ENCODE measurements at places on chromosomes 5 and 9.
A peak's percentile ranks its signal among the peaks of the same experiment; 100 is the strongest.

- peak; percentile 90 for DNase-seq
These were observed 2.5 kb upstream of the CDK9 start for GRCh38 chr9:127783111-127784008.

- no peak for DNase-seq
These were observed 288.6 kb upstream of the DAB2 start for GRCh38 chr5:39713250-39713916.

- DNase-seq, result no peak
These were observed 233.8 kb downstream of the GADD45G start for GRCh38 chr9:89838621-89839020.

DNA sequence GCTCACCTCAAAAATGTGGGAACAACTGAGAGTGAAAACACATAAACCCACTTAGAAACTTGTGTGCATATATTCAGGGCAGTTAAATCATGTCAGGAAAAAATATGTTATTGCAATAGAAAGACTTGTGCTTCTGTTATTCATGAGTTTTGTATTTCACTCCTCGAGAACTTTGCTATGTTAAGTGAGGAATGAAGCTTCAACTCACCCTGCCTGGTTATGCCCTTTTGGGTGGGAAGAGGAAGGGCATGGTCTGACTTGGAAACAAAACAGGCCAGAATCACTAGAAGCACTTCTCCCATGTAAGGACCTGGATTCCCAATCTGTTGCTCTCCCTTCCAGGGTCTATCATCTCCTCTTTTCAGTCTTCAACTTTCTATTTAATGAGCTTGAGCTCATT, 14.5 kb downstream of the SLC27A6 start:
- no peak for DNase-seq

DNA sequence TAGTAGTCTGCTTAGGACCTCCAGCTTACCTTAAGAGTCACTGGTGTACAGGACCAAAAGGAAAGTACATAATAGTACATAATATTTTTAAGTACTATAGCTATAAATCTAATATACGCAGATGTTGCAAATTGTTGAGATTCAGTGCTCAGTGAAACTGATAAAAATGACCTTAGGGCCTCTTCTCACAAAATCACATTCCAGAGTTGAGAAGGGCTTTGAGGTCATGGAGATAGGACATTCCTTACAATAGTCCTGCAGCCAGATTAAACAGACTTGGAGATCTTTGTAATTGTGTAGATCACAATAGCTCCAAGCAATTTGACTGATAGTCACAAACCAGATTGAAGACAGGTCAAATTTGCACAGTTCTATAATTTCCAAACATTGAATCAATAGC, 37.7 kb upstream of the PCSK1 start:
- no peak for DNase-seq

GRCh38 chr9:131525643-131526565, 5.2 kb downstream of the UCK1 start:
- no peak for DNase-seq

GRCh38 chr9:126367139-126367538, 40.5 kb downstream of the MVB12B start:
- DNase-seq, result no peak

DNA sequence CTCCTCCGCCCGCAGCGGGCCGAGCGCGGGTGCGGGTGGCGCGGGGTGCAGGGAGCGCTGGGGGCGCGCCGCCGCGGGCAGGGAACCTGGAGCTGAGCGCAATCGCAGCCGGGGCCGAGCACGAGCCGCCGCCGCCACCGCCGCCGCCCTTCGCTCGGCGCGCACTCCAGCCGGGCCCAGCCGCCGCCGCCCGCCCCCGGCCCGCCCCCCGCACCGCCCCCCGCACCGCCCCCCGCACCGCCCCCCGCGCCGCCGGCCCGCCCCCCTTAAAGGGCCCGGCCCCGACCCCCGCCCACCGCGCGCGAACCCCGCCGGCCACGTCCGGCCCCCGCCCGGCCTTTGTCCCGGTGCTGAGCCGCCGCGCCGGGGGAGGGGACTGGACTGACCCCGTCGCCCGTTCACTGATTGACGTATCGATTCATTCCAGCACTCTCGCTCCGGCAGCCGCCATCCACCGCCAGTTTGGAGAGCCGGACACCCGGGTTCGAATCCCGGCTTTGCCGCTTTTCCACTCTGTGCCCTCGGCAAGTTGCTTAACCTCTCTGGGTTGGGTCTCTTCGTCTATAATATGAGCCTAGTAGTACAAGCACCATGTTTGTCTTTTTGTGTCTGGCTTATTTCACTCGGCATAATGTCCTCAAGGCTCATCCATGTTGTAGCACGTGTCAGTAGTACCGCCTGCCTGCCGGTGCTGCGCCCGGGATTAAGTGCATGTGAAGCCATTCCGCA, at the start of gene SH3PXD2B:
SH3PXD2B (minus strand) TSS at position 168 of the 729 bp plus-strand sequence. CDS start 173 bp downstream, outside the sequence.
- DNase-seq, result peak; percentile 31

DNA sequence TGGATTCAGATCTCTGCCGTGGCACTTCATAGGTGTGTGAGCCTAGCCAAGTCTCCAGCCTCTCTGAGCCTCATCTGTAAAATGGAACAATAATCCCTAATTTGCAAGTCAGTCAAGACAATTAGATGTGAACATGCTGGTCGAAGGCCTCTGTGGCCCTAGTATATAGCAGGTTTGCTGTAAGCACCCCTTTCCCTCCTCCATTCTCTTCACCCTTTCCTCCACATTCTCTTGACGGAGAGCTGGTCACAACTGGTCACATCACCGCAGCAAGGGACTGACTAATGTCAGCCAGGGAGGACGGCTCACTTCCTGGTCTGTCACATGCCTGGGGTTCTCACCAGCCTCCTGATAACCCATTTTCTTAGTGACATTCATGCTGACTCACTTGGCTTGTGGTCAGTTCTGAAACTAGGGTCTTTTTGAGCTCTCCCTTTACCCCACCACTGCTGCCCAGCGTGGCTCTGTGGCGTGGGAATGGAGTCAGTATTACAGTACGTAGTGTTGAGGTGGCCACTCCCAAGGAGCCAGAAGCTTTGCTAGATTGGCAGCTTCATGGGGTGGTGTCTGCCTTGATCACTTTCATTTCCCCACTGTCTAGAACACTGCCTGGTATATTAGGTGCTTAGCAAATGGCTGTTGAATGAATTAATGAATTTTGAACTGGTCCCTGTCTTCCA, 47.8 kb downstream of the ERGIC1 start:
- DNase-seq, result peak; percentile 40

- no peak for DNase-seq
These were observed 23.7 kb upstream of the PRDM12 start for GRCh38 chr9:130640681-130641080.

- DNase-seq, result no peak
These were observed 208.0 kb downstream of the PAPPA start for GRCh38 chr9:116361547-116361946.

GRCh38 chr9:12351293-12352044, 341.7 kb upstream of the TYRP1 start:
- no peak for DNase-seq

GRCh38 chr5:28414619-28415018, 1376.2 kb upstream of the CDH9 start:
- DNase-seq, result no peak

DNA sequence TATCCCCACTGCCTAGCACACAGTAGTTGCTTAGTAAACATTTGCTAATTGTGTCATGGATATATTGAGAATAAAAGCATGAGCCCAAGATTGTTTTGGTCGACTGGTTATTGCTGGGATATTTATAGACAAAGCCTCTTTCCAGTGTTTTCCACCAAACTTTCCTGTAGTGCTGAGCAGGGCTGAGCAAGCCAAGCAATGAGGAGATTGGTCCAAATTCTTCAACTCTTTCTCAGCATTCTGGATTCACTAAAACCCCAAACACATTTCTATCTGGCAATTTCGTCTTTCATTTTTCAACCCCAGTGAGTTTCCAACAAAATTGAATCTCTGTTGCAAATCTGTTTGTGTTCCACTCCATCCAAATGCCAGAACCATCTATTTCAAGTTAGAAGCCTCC, 31.9 kb upstream of the TARS1 start:
- no peak for DNase-seq

GRCh38 chr9:120918931-120919842, 7.4 kb downstream of the TRAF1 start:
- DNase-seq, result peak; percentile 26

DNA sequence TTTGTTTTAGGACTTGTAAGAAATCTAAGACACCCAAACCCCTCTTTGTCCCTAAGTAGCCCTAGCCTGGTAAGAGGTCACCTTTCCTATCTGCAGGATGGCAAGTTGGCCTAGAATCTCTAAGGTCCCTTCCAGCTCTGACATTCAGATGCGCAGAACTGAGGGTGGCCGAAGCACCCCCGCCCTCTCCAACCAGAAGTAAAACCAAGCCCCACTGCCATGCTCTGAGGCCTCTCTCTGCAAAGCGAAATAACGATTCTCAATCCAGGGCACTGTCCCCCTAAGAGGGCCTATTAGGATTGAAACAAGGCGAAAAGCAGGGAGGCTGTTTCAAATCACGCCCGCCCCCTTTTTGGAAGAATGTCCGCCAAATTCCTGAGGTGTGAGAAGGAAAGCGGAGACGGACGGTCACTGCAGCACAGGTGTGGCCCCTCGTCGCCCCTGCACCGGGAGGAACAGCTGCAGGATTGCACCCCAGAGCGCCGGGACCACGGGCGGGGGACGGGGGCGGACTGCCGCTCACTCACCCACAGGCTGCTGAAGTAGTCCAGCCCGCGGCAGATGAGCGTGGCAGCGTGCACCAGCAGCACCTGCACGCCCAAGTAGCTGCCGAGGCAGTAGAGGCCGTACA, 824 bp downstream of the TMEM245 start:
- DNase-seq, result no peak

DNA sequence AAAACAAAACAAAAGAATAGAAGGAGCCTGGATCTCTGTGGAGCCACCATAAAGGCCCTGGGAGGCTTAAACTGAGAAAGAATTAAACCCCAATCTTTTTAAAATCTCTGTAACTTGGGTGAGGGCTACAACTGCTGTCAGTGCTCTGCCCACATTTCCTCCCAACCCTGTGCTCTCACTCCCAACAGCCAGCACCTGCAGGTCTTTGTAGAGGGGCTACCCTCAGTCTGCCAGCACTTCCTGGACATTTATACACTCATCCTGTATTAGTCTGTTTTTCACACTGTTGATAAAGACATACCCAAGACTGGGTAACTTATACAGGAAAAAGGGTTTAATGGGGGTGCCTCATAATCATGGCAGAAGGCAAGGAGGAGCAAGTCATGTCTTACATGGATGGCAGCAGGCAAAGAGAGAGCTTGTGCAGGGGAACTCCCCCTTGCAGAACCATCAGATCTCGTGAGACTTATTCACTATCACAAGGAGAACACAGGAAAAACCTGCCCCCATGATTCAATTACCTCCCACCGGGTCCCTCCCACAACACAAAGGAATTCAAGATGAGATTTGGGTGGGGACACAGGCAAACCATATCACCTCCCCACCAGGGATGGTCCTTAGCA, 47.4 kb downstream of the SCAI start:
- no peak for DNase-seq

GRCh38 chr5:72653586-72653985, 146.4 kb upstream of the ZNF366 start:
- DNase-seq, result no peak

DNA sequence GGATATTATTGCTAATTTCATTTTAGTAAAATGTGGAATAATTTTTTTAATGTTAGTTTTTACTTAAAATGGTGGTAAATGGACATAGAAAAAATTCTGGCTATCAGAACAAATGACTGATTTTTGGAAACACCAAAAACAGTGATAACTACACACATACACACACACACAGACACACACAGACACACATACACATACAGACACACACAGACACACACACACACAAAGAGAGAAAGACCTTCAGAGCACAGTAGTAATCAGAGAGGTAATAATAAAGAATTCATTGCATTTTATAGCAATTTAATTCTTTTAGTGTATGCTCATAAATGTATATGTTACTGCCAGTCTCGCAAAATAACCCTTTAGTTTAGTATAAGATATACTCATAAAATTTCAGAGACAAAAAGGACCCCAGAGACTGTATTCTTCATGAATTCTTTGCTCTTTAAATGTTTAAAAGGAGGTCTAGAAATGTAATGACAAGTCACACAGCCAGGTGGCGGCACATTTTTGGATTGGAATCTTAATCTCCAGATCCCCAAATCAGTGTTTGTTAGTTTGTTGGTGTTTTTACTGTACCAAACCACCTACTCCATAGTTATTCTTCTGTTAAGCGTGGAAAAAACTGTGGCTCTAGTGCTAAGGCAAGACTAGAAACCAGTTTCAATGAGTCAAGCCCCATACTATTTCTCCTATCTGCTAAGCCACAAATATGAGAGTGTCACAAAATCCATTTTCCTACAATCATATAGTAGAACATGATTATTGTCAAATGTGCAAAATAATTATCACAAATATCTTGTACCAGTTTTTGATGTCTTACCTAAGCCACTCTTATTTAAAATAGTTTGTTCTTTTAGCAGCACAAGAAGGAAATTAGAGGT, 109.9 kb downstream of the EDIL3 start:
- DNase-seq, result no peak

DNA sequence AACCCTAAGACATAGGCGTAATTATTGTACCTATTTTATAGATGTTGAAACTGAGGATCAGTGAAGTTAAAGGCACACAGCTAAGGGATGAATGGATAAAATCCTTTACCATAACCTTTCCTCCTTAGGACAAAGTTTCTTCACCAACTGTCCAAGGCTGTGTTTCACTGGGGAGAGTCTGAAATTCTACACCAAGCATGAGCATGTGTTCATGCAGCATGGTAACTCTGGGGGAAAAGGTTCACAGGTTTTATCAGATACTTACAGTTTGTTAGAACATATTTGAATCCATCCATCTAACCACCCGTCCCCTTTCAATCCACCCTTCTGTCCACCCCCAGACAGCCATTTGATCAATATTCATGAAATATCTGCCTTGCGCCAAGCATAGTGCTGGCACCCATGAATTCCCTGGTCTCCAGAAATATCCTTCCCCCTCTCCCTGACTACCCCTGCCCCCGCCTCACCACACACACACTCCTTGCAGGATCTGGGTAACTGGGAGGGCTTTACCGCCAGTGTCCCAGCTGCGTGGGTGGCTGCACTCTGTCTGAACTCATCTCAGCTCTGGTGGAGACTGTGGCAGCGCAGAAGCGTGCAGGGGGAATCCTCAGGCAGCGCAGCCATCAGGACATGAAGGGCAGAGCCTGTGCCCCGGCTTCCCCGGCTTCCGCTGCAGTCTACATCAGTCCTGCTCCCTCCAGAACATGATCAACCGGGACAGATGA, 6.3 kb upstream of the KCNIP1 start:
- DNase-seq, result no peak

- DNase-seq, result no peak
These were observed 429.6 kb upstream of the DMAC1 start for GRCh38 chr9:8229226-8229625.

- DNase-seq, result no peak
These were observed 5.6 kb downstream of the FAXDC2 start for GRCh38 chr5:154844809-154845208.

- DNase-seq, result no peak
These were observed 41.0 kb upstream of the SLC36A1 start for GRCh38 chr5:151406322-151406947.

- DNase-seq, result no peak
These were observed 99.2 kb downstream of the LPAR1 start for GRCh38 chr9:110939047-110939446.
